ENCODE measurements at places on chromosomes 7 and 10.

- DNase-seq: no peak
Observed at GRCh38 chr10:113801569-113801968, 50.1 kb downstream of the PLEKHS1 start.

DNA sequence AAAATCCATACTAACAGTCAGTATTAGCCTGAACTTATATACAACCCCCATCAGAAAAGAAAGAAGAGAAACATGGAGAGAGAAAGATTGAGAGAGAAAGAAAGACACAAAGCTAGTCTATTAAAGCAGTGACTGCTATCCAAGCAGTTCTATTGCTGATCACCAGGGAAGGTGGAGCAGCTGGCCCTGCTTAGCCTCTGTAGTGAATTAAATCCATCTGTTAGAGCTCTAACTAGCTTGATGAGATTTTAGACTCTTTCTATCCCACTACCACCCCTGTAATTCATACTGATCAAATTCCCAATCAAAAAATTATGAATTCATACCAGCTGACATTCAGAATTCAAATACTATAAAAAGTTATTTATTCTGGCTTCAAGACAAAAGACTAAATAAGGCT, 486.0 kb upstream of the LRRN3 start:
- no peak for DNase-seq

- no peak for DNase-seq
Observed at GRCh38 chr10:14550471-14550981, 219.8 kb upstream of the FRMD4A start.

DNA sequence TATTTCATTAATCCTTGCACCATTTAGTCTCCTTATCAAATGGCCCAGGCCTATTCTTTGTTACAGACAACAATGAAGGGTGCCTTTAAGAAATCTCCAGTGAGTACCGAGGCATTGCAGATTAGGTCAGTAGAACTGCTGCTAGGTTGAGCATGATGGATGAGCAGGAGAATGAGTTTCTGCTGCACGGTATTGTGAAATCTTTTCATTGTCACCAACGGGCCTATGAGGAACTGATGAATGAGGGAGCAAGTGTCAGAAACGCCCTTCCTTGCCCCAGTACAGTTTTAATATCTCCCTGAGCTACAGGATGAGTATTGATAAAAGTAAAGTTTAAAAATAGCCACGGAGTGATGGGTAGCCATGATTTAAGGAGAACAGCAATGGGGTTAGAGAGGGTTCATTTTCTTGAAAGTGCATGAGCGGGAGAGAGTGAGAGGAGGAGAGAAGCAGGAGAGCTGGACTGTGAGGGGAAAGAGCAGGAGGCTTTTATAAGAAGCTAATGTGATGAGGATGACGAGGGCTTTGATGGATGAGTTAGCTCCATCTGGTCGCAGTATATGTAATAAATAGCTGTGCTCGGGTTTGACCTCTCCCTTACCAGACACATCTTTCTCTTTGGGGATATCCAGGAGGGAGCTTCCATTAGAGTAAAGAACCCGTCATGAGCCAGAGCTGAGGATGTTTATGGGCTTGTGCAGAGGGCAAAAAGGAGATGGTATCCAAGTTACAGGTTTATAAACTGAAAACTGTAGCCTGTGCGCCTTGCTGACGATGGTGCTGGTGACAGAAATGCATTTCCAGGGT, 526.1 kb downstream of the LRMDA start:
- no peak for DNase-seq

- no peak for DNase-seq
Observed at GRCh38 chr7:2253525-2254244, 11.7 kb downstream of the NUDT1 start.

DNA sequence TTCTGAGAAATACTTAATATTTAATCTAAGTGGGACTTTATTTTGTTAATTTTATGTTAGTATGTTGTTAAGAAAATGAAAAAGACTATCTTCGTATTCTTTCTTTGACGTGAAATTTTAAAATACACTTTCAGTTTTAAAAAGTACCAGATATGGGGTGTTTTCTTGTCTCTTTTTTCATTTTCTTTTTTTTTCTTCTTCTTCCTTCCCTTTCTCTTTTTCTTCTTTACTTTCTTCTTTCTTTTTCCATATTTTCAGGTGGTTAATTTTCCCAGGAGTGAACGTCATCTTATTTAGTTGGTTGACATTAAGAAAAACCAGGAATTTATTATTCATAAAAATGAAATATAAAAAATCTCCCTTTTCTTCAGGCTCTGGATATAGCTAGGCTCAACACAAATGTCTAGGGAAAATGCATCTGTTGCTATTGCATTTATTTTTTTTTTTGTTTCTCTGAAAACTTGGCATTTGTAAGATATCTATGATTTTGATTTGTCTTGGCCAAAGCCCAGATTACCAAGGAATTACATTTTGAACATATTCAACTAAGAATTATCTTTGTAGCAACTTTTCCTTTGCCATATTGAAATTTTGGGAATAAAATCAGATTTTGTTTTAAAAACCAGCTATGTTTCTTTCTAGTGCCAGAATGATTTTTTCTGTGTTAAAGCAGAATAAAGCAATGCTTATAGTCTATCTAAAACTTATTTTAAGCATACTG, 241.3 kb upstream of the FOXP2 start:
- no peak for DNase-seq

- DNase-seq: no peak
Observed at GRCh38 chr10:97328646-97329453, 5.7 kb downstream of the FRAT2 start.

DNA sequence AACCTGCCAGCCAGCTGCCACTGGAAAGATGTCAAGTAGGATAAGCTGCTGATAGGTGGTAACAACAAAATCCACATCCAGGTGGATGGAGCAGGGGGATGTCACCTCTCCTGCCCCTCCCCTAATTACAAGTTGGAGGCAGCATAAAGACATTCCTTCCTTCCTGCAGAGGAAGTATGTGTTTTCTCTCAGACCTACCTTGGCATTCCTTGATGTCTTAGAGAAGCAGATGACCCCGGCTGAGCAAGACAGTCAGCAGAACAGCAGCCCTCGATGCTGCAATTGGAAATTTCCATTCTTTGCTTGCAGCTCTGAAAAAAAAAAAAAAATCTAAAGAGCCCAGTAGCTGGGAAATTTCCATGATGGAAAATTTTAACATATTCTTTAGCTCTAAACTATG, 137.5 kb upstream of the MKLN1 start:
- no peak for DNase-seq

- no peak for DNase-seq
Observed at GRCh38 chr7:27148756-27149641, 1.4 kb upstream of the HOXA6 start.

DNA sequence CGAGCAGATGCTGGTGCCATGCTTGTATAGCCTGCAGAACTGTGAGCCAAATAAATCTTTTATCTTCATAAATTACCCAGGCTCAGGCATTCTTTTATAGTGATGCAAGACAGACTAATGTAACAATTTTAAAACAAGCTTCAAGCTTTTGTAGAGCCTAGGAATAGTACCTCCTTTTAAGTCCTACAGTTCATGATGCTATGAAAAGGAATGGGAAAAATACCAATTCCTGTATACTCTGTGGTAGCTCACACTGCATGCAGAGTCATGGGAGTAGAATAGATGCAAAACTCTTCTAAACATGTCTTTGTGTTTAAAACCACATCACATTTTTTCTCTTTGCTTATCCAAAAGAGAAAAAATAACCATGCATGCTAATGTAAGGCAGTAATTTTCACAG, 66.6 kb upstream of the WNT16 start:
- DNase-seq: no peak

DNA sequence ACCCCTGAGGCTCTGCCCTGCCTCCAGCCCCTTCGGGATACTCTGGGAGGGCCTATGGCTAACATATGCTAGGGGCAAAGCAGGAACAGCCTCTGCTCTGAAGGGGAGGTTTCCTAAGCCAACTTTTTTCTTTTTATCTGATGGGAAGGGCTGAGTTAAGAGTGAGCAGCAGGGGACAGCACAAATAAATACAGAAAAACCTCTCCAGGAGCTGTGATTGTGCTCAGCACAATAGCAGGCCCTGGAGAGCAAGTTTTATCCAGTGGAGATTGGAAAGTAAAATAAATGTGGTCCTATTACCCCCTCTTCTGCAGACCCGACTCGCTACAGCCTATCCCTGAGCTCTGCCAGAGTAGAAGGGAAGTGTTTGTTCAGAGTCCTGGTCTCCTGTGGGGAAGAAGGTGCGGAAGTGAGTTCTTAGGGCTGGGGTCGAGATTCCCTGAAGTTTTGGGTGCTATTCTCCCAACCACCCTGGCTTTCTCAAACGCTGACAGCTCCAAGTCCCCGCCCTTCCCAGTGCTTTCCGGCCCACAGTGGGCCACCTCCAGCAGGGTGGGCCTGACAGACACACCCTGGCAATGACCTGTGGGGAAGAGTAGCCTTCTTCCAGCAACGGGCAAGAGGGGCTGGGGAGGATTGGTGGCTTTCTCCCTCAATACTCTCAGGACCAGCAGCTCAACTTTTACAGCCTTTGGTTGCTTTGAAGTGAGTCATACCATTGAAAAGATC, 23.0 kb upstream of the AFAP1L2 start:
- DNase-seq: no peak
